ENCODE measurements at places on chromosomes 5 and 9.
A peak's percentile ranks its signal among the peaks of the same experiment; 100 is the strongest.

- DNase-seq = no peak
These were observed 24.7 kb upstream of the TAS2R1 start for GRCh38 chr5:9654886-9655285.

GRCh38 chr5:122362361-122362760 lies 50.3 kb downstream of the SNCAIP start:
- no peak for DNase-seq

DNA sequence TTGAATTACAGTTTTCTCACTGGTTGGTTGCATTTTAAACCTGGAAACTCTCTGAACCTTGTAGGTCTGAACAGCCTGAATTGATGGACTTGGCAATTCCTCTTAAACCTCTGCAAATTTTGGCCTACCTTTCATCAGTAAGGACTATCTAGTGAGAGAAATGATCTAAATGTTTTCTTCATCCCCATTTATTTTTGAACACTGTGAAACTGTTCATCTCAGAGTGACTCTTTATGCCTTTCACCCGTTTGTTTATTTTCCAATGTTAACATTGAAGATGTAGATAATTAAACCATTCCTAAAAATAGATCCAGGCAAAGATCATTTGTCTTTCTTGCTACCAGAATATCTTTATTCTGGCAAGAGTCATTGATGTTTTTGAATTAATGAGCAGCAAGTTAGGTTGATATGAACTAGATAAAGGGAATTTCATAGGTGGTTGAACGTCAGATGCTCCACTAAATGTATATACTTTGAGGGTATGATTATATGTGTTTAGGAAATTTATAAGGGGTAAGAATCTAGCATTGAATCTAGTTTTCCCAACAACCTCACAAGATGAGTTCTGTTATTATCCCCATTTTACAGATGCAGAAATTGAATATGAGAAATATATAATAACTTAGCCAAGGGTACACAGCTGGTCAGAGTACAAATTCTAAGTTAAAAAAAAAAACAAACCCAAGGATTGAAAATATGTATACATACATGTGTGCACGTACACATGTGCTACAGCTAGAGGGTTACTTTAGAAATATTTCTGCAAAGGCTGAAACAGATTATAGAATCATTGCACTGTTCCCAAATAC lies 3.4 kb downstream of the CPEB4 start:
- no peak for DNase-seq

DNA sequence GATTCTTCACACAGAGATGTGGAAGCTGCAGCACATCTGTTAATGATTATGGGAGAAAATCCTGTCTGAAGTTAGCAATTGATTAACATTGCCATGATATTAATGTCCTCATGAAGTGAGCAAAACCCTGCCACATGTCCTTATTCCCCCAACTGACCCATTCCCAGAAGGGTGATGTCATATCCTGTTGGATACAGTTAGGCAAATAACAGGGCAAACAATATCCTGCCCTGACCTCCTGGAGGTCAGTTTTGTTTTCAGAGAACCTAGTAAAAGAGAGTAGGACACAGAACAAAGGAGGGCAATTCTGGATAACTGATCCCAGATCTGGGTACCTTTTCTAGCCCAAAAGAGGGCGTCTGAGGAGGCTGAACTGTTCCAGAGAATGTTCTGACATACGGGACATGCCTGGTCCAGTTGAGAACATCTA lies 11.0 kb downstream of the ABLIM3 start:
- DNase-seq = no peak

GRCh38 chr5:57692582-57693487 lies 210.2 kb upstream of the ACTBL2 start:
- peak; percentile 20 for DNase-seq

DNA sequence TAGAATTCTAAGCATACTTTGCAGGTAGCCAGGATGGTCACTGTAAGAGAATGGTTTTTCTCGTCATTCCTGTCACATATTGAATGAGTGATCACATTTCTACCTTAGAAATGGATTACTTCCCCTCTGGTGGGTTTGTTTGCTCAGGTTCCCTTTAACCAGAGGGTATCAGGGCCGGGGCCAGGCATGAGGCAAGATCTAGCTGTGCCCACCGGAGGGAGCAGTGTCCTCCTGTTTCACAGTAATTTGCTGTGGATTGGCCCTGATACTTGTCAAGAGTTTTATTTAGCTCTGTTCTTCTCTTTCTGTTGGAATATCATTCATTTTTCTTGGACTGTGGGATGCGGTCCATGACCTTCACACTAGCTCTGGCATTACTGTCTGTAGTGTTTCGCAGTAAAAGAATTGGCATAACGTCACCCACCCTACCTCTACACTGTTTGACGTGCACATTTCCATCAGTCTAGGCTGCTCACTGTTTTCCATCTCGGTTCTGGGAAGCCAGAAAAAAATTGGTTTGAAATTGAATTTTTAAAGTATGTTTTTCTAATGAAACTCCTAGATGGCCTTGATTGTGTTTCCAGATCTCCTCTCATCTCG lies 42.4 kb upstream of the ZBED3 start:
- DNase-seq = peak; percentile 68

- DNase-seq = no peak
These were observed 307.7 kb downstream of the ADGRV1 start for GRCh38 chr5:90866333-90866732.

GRCh38 chr9:136782452-136782851 lies 8.7 kb upstream of the TMEM141 start:
- no peak for DNase-seq

GRCh38 chr5:151892393-151892792 lies 32.3 kb downstream of the GLRA1 start:
- DNase-seq = no peak

DNA sequence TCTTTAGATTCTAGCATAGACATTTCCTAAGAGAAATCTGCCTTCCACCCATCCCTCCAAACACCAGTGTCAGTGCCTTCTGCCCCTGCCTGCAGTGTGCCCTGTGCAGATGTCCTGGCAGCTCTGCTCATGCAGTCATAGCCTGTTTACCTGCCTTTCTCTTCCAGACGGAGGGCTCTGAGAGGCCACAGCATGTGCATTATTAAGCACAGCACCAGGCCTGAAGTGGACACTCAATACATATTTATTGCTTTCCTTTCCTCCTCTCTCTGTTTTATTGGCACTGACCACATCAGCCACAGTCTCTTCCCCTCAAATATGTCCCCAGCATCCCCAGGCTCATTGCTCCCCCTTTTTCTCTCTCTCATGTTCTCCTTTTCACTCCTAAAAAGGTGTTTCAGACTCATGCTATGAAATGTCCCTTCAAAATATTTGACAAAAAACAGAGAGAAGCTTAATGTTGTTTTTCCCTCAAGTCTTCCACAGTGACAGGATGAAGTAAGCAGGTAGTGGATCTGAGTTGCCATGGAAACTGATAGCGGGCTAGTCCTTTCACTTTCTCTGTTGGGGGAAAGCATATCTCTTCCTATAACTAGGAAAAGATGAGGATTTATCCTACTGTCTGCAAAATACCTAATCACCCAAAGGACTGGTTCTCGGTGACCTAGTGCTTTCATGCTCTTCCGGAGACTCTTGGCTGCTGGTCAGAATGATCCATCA lies 100.9 kb downstream of the ATP10B start:
- no peak for DNase-seq

DNA sequence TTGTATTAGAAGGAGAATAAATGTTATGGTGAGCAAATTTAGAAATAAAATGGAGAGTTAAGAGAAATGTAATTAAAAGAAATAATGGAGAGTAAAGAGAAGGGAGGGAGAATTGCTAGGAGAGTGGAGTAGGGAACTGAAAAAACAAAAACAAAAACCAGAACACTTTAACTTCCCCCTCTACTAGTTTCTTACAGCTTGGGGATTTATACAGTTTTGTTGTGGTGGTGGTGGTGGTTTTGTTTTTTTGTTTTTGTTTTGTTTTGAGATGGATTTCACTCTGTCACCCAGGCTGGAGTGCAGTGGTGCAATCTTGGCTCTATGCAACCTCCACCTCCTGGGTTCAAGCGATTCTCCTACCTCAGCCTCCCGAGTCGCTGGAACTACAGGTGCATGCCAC lies 322.4 kb downstream of the TMEM167A start:
- no peak for DNase-seq

- no peak for DNase-seq
These were observed 288.8 kb upstream of the ADAMTSL1 start for GRCh38 chr9:18185196-18185595.

GRCh38 chr9:127912296-127912695 lies 4.5 kb downstream of the ST6GALNAC4 start:
- no peak for DNase-seq

GRCh38 chr9:74303945-74304344 lies 193.2 kb upstream of the RORB start:
- no peak for DNase-seq

DNA sequence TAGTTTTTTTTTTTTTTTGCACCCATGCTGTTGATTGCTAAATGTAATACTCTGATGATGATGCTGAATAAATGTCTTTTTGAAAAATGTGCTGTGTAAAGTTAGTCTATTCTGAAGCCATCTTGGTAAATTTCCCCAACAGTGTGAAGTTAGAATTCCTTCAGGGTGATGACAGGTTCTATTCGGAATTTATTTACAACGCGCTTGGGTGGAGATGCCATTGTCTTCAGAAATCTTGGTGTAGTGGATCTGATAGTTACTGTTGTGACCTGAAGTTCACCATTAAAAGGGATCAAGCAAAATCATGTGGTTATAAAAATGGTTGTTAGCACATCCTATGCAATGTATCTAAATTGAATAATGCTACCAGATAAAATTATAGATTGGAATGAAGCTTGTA lies 36.3 kb upstream of the DMRT1 start:
- DNase-seq = no peak

GRCh38 chr9:76729116-76729515 lies 35.1 kb upstream of the PCA3 start:
- no peak for DNase-seq

- DNase-seq = no peak
These were observed 37.5 kb downstream of the ANKDD1B start for GRCh38 chr5:75648712-75649111.

- DNase-seq = no peak
These were observed 340.2 kb upstream of the BRINP1 start for GRCh38 chr9:119709431-119709830.

All from thyroid gland (tissue), 4 donors.